ENCODE measurements at places on chromosomes 7 and 10.

DNA sequence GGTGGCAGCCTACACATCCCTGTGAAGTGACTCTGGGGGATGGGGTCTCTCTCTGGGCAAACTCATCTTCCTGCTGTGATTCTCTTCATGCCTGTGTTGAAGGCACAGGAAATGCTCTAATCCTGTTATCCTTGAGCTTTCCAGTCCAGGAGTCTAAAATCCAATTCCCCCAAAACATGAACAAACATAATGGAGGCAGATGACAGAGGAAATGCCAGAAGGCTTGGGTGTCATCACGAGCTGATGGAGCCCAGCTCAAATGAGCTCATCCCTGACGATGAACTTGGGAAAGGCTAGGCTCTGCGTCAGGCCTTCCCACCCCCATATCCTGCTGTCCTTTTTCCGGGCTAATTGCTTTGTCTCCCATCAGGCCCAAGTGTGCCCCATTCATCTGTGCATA, 165.9 kb upstream of the PODXL start:
- DNase-seq: no peak

GRCh38 chr7:56053993-56054392, 2.4 kb downstream of the CCT6A start:
- DNase-seq: no peak

- DNase-seq: no peak
Observed at GRCh38 chr10:8321990-8322389, 267.5 kb downstream of the GATA3 start.

- DNase-seq: peak; percentile 40
Observed at GRCh38 chr10:11685787-11686218, 56.4 kb upstream of the ECHDC3 start.

- DNase-seq: no peak
Observed at GRCh38 chr7:132531562-132531961, 44.7 kb downstream of the PLXNA4 start.

DNA sequence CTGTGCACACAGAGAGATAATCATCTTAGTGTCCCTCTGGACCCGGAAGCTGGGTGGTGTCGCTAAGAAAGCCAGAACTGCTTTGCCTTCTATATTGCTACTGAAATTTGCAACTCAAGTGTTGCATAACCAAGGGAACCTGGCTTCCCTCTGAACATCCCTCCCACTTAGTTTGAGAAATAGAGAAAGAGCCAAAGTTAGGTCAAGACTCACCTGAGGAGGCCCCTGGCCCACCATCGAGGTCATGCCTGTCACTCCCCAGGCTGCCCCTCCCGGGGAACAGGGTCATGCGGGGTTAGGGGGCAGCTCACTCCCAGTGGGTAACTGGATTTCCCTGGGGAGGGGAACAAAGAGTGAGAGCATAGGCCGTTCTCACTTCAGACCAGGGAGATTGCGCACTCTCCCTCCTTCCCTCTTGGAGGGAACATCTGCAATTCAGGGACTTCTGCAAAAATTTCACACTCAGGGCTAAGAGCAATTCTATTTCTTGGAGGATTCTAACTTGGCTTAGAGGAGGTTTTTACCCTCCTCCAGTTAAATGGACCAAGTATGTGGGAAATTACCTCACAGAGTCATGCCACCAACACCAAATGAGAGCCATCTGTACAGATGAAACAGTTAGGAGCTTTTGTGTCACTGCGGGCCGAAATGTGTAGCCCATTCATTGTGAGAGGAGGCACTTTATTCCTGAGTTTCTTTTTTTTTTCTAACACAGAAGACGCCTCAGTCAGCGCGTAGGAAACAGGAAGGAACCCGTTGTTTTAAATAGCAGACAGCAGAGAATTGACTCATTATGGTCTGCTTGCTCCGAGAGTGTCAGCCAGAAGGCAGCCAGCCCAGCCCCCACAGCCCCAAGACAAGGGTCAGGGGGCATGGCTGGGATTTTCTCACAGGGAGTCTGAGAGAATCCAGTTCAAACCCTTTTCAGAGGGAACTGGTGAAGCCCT, 221.3 kb downstream of the ARHGAP12 start:
- DNase-seq: peak; percentile 8

DNA sequence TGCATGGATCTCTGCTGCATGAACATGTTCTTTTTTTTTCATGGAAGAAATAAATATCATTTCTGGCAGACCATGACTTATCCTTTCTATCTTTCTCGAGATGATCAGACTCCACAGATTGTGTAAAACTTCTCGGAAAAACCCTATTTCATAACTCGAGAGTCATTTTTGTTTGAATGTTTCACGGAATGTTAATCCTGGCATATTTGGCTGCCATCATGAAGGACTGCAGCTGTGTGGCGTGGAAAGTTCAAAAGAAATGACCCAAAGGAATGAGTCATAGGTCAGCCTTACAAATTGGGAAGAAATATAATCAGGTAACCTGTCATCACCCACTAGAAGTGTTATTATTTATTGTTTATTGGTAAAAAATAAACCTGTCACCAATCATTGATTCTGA, 566.8 kb downstream of the SDK1 start:
- DNase-seq: no peak

- no peak for DNase-seq
Observed at GRCh38 chr10:74612195-74612594, 214.2 kb upstream of the KAT6B start.

DNA sequence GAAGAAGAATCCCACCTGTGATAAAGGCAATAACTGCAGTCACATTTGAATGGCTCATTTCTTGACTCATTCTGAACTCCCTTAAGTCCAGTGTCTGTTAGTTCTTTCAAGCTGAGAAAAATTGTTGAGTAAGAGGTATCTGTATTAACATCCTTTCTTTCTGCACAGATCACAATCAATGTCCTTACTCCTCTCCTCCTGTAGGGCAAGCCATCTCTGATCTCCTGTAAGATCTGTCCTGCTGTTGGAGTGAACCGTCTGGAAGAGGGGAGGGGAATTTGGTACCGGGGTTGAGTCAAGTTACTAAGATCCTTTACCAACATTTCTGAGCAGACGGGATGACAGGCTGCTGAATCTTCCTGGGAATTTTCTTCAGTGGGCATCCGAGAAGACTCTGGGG, 19.6 kb upstream of the RGS10 start:
- DNase-seq: no peak

GRCh38 chr10:75487755-75488125, 56.3 kb downstream of the LRMDA start:
- no peak for DNase-seq

DNA sequence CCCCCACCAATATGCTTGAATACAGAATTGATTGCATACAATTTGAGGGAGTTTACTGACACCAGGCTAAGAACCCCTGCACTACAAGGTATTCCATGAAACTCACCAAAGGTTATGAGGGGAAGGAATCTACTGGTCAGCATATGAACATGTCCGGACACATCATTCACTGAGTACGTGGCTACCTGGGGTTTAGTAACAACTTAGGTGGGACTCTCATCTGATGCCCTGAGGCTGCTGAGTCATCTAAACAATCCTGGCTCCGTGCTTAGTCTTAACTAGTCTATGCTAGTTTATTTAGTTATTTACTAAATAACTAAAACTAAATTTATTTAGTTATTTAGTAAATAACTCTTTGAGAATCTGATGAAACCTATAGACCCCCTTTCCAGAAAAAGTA, 11.3 kb downstream of the PI4K2A start:
- DNase-seq: no peak

DNA sequence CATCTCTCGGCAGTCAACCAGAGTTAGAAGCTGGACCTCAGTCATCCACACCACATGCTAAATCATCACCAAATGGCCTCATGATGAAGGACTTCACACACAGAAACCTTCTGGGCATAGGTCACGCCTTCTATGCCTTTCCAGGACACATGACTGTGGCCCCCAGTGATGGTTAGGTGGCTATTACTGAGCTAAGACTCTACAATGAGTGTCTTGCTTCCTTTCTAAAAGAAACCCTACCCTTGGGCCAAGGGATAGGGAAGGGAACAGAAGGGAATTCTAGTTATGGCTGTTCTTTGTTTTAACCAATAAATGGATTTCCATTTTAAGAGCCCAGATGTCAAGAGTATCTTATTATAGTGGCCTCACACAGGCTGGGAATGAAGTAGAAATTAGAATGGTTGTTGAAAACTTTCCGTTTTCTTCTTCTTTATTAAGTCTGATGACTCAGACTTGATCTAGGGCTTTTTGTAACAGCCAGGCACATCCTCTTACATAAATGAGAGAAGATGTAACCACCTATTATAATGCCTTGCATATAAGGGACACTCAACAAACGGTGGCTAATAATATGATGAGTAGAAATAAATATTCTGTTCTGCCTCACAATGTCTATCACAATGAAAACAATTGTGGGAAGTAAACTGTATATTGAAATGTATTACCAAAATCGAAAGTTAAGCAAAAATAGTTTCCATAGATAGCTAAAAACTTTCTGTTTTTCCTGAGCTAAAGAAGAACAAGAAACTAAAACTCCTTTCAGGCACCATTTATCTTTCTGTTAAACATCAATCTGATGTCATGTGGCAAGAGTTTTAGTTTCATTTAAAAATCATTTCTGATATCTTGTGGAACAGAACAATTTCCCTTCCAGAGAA, 62.5 kb upstream of the TOMM7 start:
- DNase-seq: no peak

DNA sequence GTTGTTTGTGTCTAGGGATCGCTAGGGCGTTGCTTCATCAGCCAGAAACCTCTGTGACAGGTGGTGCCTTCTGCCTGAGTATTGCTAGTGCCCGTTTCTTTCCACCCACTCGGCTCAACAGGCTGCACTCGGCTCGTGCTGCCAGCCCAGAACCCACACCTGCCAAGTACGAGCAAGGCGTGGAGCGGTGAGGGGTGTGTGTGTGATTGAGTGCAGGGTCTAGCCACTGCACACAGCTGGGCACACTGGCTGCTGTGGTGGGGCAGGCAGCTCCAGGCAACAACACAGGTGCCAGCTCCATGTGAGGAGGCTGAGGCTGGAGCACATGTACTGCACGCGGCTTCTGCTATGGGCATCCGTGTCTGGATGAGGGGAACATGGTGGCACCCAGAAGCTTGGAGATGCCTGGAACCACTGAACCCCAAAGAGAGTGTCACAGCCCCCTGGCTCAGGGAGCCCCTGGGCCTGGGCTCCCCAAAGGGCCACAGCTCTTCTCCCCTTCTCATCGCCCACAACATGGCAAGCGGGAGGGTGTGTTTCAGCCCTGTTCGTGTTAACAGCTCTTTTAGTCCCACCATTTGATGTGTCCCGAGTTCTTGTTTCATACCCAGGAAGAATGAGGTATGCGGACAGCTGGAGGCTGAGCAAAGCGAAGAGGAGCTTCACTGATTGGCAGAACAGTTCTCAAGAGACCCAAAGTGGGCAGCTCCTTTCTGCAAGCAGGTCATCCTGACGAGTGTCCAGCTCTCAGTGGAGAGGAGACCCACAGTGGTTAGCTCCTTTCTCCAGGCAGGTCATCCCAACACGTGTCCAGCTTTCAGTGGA, 78.1 kb downstream of the HDAC9 start:
- no peak for DNase-seq

- DNase-seq: no peak
Observed at GRCh38 chr10:73408978-73409521, 4.8 kb downstream of the ANXA7 start.

GRCh38 chr10:73251683-73252444, 580 bp downstream of the MRPS16 start:
- no peak for DNase-seq

DNA sequence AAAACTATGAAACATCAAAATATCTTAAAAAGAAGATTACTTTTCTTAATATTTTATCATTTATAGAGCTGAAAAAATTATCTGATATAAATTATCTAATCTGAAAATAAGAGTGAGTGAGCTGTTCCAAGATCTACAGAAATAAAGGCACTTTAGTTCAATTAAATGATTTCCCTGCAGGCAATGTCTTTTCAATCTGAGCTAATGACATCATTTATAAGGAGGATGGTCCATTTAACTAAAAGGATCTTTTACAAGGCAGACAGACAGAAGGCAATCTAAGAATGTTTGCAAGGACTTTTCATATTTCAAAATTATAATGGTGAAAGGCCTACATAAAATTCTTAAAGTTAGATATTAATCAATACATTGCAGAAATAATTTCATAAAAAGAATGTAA, 71.8 kb downstream of the SKAP2 start:
- DNase-seq: no peak

DNA sequence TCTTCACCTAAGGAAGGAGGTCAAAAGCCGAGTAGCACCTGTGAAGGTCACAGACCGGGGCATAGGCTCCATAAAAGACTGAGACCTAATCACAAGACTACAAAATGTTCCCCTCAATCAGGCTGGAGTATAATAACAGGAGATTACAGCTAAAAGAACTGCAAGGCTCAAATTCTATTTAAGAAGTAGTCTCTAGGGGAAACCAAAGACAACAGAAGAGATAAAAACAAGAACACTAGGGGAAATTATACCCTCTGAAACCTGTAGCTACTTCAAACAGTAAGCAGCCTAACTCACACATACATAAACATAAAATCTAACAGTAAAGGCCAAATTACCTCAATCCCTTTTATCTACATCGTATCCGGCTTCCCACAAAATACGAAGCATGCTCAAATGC, 38.3 kb downstream of the LMBR1 start:
- DNase-seq: no peak

DNA sequence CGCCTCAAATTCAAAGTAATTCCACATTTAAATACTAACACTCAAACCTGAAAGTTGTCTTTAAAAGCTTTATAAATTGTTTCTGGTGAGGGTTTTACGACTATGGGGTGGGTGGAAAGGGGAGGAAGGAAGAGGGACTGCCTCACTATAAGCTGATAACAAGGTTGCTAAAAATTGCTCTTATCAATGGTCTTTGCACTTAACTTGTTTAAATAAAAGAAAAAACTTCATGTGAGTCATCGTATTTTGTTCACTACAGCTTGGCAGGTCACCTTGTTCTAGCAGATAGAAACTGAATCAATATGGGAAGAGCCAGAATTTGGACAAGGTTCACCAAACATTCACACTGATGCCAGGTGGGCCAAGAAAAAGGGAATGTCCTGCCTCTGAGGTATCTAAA, 129.2 kb downstream of the TES start:
- DNase-seq: no peak

- peak; percentile 61 for DNase-seq
Observed at GRCh38 chr10:31770307-31770902, 158.2 kb downstream of the ARHGAP12 start.

DNA sequence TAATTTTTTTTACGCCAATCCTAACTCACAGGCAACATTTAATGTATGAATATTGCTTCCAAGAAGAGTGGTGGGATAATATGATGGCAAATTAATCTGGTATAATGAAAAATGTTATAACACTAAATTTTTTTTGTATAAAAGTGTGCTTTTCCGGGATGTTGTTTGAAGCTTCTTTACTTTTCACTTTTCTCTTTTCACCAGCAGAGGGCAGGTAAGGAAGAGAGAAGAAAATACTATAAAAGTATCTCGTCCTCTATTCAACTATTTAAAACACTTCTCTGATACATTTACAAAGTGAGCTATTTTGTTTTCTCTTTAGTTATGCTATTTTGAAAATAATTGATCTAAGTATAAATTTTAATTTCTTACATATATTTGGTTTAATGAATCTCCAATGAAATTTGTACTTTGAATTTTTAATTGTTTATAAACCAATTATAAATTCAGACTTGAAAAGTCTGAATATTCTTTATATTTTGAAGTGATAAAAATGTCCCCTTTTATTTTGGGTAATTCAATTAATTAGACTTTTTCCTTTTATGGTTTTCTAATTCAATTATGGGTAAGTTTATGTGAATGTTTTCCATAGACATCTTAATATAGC, 20.7 kb upstream of the CFTR start:
- no peak for DNase-seq
